ENCODE measurements at places on chromosomes 7 and 10. TPM values are rescaled to one million over a fixed set of nuclear protein-coding genes. Genes with fewer than 3 reads are reported as not detected.

DNA sequence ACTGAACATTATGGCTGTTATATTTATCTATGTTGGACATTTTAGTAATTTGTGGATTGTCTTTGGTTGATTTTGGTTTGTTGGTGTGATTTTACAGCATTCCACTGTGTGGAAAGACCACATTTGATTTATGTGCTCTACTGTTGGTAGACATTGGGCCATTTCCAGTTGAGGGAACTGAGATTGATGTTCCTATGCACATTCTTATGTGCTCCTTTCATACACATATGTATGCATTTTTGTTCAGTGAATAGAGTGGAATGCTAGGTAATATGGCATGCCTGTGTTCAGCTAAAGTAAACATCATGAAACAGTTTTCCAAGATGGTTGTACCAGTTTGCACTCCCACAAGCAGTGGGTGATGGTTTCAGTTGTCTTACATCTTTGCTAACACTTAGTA lies 15.1 kb downstream of the CACNB2 start:
- DNase-seq, result no peak

- no peak for DNase-seq
These were observed 73.3 kb downstream of the KIAA1549 start for GRCh38 chr7:138907850-138908249.

DNA sequence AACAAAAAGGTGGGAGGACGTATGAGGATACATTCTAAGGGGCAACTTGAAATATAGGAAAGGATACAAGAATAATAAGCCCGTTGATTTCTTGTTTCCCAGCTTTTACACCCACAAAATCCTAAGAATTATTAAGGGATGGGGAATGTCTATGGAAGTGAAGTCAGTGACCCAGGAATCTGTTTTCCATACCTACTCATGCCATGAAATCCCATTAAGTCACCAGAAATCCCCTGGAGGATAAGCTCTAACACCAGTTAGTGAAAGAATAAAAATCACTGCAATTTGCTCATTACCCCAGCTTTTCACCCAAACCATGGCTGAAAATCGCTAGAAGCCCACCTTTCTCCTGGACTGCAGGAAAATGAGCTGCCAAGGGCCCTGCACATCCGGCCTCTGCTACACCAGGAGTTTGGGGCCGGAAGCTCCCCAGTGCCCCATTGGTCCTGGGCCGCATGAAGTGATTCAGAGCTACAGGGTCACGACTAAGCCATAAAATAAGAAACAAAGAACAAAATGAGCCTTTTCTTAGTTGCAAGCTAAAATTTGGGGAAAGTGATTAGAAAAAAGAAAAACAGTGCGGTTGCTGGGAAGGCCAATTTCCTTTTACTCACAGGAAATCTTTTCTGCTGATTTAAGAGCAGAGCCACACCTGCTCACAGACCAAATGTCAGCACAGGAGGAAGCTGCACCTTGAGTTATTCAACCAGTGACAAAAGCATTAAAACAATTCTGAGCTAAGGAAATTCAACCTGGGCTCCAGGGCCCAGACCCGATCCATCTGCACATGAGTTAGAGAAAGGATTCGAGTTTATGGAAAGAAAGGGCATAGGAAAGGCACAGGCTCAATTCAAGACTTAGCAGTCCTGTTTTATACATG lies 40.3 kb downstream of the HIPK2 start:
- no peak for DNase-seq

- DNase-seq, result no peak
These were observed 98.9 kb upstream of the WAC start for GRCh38 chr10:28434063-28434462.

- no peak for DNase-seq
These were observed 435.8 kb downstream of the MDFIC start for GRCh38 chr7:115357703-115357999.

- DNase-seq, result no peak
These were observed 89.3 kb downstream of the ICA1 start for GRCh38 chr7:8172372-8173354.

SGCE gene
- total RNA-seq, result 17.4 TPM

DDC gene
- total RNA-seq, result not detected
